ENCODE measurements at places on chromosomes 2 and 18.

DNA sequence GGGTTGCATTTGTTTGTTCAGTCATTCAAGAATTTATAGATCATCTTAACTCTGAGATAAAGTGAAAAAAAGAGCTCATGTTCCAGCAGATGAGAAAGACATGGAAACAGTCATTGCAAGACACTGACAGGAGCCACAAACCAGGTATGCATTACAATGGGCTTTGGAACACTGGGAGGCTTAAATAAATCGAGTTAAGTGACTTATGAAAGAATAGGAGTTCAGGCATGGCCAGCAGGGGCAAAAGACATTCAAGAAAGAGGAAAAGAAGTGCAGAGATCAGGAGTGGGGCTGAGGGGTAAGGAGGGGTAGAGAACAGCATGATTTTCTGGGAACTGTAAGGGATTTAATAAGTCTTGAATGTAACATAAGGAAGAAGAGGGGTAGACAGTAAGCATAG is 121.2 kb upstream of the EPC2 start:
- DNase-seq = no peak

DNA sequence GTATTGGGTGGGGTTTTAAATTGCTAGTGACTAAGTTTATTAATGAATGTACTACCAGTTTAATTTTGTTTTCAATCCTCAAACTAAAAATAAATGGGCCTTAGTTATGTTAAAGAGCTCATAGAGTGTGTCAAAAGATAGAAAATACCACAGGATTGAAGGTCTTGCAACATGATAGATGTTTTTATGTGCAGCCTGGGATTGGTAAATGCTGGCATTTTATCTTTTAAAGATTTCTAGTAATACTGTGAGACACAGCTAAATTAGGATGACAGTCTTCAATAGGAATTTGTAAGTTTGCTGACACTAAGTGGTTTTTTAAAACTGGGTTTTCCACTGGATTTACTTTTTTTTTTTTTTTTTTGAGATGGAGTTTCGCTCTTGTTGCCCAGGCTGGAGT is 122.3 kb downstream of the HAUS1 start:
- no peak for DNase-seq

DNA sequence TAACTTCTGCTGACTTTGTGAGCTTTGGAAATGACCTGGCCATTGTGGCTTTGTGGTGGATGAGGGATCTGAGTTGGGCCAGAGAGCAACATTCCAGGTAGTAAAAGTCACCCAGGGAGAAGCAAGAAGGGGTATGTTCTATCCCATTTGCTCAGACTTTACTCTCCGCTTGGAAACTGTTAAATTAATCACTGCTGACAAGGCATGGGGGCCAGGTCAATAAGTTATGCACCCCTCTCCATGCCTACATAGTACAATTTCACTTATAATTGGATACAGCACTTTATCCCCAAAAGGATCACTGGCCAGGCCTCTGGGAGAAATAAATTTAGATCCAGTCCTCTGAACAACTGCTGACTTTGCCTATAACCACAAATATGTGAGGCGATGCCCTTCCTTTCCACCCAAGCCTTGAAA is 92.1 kb downstream of the RPRM start:
- DNase-seq = no peak

DNA sequence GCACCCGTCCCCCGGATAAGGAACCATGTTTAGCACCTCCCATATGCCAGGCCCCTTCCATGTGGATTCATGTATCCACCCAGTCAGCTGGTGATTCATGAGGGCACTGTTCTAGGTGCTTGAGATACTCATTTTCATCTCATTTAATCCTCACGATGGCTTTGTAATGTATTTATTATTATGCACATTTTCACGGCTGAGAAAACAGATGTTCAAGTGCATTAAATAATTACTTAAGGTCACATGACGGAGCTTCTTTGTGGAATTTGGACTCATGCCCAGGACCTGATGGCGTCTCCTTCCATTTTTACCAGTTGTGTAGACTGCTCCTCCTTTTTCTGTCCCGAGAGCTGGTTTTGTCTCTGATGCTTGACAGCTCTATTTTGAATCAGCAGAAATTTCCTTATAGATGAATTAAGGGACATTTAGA is 72.2 kb upstream of the RBM44 start:
- DNase-seq = no peak

GRCh38 chr2:151771599-151772358 is 37.5 kb upstream of the NEB start:
- no peak for DNase-seq

GRCh38 chr2:21890041-21890440 is 766.3 kb downstream of the TDRD15 start:
- no peak for DNase-seq

DNA sequence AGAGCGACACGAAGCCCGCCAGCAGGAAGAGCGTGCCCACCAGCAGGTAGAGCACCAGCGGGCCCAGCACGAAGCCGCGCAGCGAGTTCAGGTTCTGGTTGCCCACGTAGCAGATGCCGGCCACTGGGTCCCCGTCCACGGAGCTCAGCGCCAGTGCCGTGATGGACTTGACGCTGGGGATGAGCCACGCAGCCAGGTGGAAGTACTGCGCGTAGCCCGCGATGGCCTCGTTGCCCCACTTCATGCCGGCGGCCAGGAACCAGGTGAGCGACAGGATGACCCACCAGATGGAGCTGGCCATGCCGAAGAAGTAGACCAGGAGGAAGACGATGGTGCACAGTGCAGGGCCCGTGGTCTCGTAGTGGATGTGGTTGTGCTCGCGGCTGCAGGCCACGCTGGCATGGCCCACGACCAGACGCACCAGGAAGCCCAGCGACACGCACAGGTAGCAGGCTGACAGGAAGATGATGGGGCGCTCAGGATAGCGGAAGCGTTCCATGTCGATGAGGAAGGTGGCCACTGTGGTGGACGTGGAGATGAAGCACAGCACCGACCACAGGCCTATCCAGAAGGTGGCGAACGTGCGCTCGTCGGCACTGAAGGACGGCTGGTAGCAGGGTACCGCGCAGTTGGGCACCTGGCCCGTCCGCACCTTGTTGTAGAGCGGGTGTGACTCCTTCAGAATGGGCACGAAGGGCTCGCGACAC is 2.1 kb downstream of the FZD5 start:
- no peak for DNase-seq

- DNase-seq = no peak
These were observed 1.4 kb upstream of the FAM110C start for GRCh38 chr2:47737-48136.

DNA sequence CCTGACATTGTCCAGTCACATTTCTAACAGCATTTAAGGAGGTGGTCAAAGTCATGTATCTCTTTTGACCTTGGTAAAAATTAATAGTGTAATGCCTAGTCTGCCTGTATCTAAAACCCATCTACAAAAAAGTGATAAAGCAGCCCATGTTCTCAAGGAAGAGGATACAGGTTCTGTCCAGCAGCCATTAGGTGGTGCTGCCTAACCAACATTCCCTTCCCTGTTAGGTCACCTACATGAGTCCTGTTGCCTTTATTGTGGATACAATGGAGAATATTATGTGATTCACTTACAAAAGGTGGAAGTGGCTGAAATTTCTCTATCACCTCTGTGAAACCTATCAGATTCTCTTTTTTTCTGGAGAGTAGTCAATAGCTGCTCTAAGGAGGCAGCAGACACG is 52.5 kb downstream of the AQP4 start:
- DNase-seq = no peak

DNA sequence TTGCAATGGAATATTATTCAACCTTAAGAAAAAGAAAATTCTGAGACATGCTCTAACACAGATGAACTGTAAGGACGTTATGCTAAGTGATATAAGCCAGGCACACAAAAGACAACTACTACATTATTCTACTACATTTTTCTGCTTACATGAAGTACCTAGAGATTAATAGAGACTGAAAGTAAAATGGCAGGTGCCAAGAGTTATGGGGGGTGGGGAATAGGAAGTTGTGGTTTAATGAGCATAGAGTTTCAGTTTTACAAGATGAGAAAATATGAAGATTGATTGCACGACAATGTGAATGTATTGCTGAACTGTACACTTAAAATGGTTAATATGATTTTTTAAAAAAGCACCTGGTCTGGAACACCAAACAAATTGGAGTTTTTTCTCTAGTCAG is 1231.6 kb upstream of the DDX18 start:
- no peak for DNase-seq

DNA sequence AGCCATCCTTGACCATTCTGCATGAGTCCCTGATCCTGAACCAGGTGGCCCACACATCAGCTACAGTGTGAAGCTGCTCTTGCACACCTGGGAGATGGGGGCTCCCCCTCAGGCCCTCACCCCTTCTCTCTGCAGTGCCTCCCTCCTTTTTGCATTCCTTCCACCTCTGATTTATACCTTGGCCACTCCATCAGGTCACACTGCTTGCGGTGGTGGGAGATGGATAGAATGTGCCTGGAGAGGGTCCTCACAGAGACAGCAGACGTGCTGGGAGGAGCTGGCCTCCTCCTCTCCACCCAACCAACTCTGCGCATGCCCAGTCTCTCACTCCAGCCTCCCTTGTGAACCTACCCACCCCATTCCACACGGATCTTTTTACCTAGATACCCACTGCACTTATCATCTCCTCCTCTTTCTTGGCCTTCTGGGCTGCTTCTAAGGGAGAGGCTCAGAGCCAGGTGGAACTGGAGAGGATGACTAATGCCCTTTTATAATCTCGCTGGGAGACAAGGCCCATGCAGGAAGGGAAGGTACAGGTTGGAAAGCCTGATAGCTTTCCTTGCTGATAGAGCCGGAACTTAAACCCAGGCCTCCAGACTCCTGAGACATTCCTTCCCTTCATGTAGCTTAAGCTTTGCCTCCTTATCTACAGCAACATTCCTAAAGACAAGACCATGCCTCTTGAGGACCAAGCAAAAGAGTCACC is 205.1 kb downstream of the ZBTB7C start:
- no peak for DNase-seq

DNA sequence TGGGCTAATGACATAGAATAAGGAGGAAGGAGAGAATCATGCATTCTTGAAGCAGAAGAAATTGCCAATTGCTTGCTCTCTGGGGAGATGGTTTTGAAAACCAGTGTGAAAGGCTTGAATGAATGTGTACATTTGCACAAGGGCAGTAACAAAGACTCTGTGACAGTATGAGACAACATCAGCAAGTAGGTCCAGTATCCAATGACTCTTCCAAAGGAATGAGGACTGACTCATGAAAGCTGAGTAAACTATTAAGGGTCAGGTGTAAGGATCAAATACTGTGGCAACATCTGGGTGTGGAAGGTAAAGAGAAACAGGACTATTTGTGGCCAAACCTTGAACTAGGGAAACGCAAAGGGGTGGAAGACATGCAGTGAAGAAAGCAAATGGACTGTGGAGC is 886.0 kb upstream of the CHAC2 start:
- DNase-seq = no peak

DNA sequence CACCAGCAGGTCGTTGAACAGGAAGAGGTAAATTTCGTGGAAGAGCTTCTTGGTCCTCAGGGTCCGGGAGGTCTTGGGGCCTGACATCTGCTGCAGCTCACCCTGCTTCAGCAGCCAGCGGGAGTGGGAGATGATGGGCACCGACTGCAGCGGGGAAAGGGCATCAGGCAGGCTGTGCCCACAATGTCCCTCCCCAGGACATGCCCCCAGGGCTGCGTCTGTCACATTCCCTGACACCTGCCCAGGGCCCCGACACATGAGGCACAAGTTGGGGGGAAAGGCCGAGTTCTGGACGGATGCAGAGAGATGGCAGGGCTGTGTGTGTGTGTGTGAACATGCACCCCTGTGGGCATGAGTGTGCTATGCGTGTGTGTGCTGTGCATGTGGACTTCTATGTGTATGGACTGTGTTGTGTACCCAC is 13.9 kb downstream of the SNORC start:
- no peak for DNase-seq

DNA sequence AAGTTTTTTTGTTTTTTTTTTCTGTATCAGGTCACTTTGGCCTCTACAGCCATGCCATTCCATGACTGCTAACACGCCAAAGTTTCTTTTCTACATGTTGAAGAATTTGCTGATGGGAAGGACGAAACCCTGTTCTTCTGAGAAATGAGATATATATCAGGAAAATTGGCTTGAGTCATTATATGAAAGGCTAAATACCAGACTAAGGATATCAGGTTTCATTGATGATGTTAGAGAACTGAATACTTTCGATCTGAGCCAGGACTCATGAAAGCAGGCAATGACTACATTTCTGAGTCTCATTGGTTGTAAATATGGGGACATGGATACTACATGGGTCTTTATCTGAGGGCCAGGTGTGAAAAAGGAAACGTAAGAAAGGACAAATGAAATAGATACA is 181.4 kb downstream of the OSR1 start:
- DNase-seq = no peak

DNA sequence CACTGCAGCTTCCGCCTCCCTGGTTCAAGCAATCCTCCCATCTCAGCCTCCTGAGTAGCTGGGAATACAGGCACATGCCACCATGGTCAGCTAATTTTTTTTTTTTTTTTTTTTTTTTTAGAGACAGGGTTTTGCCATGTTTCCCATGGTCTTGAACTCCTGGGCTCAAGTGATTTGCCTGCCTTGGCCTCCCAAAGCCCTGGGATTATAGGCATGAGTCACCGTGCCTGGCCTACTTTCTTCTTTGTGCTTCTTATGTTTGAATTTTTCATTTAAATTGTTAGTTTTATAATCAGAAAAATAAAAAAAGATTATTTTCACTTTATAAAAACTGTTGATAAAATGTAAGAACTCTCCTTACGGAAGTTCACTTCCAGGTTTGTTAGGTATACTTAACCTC is 101.5 kb upstream of the LPIN2 start:
- no peak for DNase-seq

- no peak for DNase-seq
These were observed 764.7 kb downstream of the SATB2 start for GRCh38 chr2:198692907-198693510.
